Stimulated activated naive CD8-positive, alpha-beta T cell treated with anti-CD3 and anti-CD28 coated beads, Interleukin-15, Interleukin-2, amounts not matched to agents 100 U/mL and 50 U/mL, for 24 hours (primary cell): ENCODE measurements at places on chromosomes 5 and 9.

- DNase-seq, result no peak
Measured at GRCh38 chr5:14715481-14715880, 51.0 kb downstream of the OTULIN start.

GRCh38 chr5:129698661-129699060 lies 49.2 kb upstream of the MINAR2 start:
- no peak for DNase-seq

GRCh38 chr9:123697686-123698085 lies 232.2 kb downstream of the DENND1A start:
- DNase-seq, result no peak

DNA sequence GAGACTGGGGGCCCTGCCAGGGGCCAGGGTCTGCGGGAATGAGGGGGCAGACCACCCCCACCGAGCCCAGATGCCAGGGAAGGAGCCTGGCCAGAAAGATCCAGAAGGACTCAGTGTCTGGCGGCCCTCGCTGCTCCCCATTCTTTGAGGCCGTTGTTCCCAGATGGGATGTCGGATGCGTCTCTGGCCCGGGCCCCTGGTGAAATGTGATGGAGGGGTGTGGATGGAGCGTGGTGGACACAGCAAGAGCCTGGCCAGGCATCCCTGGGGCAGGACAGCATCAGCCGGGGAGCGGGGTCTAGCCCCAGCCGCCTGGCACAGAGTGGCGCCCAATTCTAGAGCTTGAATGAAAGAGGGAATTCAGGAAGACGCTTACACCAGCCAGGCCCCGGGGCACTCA lies 46.2 kb upstream of the NKD2 start:
- no peak for DNase-seq

DNA sequence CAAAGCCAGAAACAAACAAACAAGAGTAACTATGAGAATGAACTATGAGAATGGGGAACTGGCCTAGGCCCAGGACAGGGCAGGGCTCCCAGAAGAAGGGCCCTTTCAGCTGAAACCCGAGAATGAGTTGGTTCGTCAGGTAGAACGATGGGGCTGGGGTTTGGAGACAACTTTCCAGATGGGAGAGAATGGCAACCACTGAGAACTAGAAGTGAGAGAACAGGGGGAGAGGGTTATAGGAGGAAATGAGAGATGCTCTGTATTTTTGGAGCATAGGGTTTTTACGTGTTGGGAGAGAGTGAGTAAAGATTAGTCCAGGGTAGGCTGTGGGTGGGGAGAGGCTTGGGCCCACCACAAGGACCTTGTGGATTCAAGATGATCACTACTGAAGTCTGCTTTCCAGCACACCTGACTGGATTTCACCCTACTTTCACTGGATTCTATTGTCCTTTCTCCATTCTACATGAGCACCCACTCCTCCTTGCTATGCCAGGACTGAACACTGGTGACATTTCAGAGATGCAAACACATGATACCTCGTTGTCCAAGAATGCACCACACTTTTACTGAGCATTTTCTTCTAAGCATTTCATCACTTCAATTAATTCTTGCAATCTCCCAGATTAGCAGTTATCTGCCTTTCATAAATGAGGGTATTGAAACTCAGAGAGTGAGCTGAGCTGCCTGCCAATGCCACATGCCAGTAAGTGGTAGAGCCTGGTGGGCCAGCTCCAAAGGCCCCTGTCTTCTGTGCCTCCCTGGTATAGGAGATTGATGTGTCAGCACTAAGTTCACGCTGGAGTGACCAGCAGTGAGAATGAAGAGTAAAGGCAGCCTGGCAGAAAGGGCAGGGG lies 3.2 kb upstream of the TMEM268 start:
- no peak for DNase-seq

- no peak for DNase-seq
Measured at GRCh38 chr9:74431467-74431866, 65.7 kb upstream of the RORB start.

DNA sequence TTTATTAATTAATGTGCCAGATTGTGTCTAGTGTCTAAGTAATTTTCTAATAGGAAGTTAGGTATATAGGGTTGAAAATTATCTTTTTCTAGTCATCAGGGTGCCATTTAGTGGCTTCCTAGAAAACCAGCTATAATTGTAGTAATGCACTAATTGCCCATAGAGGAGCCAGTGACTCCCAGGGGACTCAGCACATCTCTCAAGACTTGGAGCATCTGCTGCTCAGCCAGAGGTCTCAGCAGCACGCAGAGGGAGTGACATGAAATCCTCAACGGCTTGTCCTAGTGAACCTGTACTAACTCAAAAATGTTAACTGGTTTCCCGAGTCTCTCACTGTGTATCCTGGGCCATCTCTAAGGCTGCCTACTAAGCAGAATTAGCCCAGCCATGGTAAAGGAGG lies 78.2 kb upstream of the MAN2A1 start:
- DNase-seq, result no peak

- peak; percentile 66 for DNase-seq
Measured at GRCh38 chr5:119340597-119341218, 15.1 kb upstream of the TNFAIP8 start.

DNA sequence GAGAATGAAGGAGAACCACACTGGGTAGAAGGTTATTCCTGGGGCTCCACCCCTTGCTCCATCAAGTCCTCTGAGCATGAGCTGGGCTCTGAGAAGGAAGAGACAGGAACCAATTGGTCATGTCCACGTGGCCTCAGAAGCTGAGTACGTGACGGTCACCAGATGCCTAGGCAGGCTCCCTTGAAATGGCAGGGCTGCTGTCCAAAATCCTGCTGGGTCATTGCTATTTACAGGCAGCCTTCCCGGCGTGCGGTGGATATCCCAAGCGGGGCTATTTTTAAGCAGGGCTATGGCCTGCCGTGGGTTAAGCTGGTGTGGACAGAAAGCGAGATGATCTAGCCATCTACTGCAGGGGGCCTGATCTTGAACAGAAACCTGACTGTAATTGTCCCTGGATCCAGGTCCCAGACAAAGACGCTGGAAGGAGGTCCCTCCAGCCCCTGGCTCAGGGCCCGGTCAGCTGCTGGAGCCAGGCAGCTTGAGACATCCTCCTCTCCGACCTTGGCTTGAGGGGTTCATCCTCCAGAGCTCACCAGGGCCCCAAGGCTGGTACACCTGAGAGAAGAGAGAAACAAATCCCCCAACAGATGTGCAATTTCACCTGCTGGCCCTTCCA lies 550 bp upstream of the CKMT2 start:
- DNase-seq, result no peak

GRCh38 chr5:116696366-116696765 lies 121.7 kb upstream of the SEMA6A start:
- no peak for DNase-seq
